ENCODE measurements at places on chromosomes 7 and 10.

DNA sequence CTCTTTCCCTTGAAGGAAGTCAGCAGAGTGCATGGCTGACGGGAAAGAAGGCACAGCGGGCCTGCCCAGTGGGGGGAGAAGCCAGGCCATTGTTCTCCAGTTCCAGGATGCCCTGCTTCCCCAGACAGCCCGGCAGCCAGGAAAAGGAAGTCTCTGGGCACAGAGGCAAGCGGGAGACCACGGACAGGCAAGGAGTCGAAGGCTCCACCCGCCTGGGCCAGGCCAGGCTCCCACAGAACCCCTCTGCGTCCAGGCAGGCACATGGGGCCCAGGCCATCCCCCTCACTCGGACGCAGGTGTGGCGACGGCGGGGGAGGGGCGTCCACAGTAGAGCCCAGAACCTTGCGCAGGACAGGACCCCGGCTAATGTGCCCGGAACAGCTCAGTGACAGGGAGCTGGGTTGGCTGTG, 8.7 kb downstream of the GPR146 start:
- DNase-seq: no peak

- DNase-seq: no peak
These were observed 2.3 kb downstream of the ERLIN1 start for GRCh38 chr10:100183481-100183880.

GRCh38 chr7:21642422-21642821, 99.6 kb downstream of the DNAH11 start:
- no peak for DNase-seq

DNA sequence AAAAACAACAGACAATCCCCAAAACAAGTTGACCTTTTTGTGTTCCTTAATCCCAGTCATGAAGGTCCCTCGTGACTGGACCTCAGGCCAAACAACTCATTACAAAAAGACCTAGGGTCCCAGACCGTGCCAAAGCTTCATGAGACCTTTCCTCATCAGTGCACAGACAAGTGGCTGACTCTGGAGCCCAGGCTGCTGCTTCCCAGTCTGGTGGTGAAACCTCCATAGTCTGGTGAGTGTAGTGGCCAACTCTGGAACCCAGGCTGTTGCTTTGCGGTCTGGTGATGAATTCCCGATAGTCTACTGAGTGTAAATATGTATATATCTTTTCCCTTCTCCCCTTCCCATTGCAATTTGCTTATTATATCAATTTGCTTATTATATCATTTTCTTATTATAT, 22.1 kb upstream of the SLC18A3 start:
- DNase-seq: no peak

- no peak for DNase-seq
These were observed 109.6 kb downstream of the SFMBT2 start for GRCh38 chr10:7301006-7301778.

Data from SW 1271 (cell line).